Cortex of kidney (tissue), 1 donor: ENCODE measurements at places on chromosomes 6 and 20.

DNA sequence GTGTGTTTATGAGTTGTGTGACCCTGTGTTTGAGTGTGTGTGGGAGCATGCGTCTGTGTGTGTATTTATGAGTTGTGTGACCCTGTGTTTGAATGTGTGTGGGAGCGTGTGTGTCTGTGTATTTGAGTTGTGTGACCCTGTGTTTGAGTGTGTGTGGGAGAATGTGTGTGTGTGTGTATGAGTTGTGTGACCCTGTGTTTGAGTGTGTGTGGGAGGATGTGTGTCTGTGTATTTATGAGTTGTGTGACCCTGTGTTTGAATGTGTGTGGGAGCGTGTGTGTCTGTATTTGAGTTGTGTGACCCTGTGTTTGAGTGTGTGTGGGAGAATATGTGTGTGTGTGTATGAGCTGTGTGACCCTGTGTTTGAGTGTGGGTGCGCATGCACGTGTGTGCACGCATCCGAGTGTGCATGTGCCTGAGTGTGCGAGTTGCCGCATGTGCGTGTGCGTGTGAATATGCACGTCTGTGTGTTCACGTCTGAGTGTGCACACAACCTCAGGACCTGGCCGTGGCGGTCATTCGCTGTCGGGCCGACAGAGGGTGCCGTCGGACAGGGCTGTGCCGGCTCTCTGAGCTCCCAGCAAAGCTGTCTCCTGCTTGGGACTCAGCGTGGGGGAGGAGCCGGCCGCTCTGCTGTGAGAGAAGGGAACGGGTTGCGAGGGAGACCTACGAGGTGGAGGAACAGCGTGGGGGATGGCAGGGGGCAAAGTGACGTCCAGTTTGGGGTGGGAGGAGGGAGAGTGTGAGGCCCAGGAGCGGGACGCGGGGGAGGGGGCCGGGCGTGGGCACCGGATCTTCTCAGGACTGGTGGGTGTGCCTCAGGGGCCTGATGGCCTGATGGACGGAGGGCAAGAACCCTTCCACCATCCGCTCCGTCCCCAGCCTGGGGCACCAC, 19.7 kb downstream of the SLC17A9 start:
- no peak for DNase-seq

DNA sequence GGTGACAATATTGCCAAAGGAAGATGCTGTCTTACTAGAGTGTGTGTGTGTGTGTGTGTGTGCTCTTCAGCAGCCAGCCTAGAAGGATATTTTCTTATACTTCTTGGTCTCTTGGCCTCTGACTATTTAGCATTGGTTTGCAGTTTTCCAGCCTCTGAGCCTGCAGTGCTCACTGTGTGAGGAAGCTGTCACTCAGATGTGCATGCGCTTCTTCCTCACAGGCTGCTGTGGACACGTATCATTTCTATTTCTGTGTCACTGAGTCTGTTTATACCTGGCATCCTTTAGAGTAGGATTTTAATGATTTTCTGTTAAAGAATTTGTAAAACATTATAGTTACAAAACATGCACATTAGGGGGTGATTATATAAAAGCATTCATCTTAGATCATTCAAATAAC, 83.3 kb downstream of the ALDH8A1 start:
- DNase-seq: no peak

GRCh38 chr6:130671577-130671976, 155.6 kb upstream of the SMLR1 start:
- DNase-seq: no peak

- no peak for DNase-seq
Measured at GRCh38 chr20:56373942-56374341, 15.2 kb downstream of the FAM210B start.
